ENCODE measurements at places on chromosomes 7 and 10.

DNA sequence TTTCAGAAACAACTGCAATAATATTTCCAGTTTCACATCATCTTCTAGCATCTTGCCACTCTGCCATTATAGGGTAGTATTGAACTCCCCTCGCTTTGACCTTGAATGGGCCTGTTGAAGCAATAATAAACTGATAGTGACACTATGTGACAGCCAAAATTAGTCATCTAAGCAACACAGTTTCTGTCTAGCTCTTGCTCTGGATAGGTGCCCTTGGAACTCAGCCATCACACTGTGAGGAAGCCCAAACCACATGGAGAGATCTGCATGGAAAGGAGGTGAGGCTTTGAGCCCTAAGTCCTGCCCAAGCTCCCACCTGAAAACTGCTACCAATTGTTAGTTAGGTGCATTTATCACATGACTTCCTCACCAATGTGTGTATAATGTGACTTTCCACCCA is 18.1 kb upstream of the KCND2 start:
- DNase-seq: no peak

GRCh38 chr10:75431180-75432111 is at the start of gene LRMDA:
TSS of gene LRMDA (plus strand) at chr10:75431624.
- peak; percentile 99 for DNase-seq

DNA sequence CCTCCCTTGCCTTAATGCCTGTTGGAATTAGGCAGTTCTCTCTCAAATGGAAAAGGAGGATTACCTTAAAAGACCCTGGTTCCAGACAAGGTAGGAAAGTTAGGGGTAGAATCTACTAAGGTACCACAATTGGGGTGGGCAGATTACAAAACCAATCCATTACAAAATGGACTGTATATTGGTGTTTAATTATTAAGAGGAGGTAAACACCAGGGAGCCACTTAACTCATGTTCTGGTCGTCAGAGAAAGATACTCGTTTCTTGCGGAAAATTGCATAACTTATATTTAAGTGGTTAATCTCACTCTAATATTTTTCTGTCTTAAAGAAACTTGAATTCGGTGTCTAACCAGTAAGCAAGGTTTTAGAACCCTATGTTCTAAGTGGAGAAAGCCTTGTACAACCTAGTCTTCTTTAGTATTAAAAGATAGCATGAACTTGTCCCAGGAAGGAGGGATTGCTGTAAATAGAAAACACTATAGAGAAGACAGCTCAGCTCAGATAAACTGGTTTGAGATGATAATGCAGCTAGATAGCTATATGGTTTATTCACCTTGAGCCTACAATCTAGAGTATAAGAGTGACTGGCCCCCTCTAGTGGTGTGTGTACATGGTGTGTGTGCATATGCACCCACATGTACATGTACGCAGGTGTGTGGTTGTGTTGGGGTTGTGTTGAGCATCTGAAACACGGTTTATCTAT is 58.0 kb upstream of the STRIP2 start:
- DNase-seq: peak; percentile 83

DNA sequence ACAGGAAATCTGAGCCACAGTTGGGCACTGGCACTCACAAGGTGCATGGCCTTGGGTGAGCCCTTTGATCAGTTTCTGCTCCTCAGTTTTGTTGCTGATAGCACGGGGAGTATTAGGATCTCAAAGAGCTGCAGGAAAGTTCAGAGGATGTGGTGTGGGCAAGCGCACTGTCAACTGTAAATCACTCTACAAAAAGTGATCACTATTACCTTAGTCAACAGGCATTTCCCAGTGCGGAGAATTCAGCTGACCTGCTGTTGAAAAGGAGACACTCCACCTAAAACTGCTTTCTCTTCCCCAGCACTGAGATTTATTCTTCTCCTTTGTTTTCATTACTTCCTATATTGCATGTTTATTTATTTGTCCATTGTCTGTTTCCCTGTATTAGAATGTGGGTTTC is 331.0 kb downstream of the PRPF18 start:
- no peak for DNase-seq

DNA sequence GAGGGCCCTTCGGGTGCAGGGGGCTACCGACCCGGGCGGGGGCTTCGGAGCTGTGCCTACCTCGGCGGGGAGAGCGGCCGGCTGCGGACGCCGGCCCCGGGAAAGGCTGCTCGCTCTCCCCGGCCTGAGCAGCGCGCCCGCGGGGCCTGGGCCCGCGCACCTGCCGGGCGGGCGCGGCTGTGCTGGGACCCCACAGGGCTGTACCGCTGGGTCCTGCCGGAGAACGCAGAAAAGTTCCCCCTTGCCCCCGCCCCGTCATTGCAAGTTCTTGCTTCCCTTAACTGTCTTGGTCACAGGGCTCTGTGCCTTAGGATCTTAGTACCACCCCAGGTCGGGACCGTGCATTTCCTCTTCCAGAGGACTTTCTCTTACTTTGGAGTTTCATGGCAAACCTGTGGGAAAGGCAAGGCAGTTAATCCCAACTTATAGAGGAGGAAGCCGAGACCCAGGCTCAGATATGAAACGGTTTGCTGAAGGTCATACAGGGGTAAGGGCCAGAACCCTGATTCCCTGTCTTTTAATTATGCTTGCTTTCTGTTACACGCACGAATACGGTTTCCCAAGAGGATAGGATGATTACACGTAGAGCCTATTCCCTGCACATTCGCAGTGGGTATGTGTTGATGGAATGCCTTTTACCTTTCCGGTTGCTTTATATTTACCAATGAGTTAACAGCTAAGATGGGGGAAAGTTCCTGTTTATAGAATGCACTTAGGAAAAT is 652 bp downstream of the PCGF5 start:
- peak; percentile 72 for DNase-seq

DNA sequence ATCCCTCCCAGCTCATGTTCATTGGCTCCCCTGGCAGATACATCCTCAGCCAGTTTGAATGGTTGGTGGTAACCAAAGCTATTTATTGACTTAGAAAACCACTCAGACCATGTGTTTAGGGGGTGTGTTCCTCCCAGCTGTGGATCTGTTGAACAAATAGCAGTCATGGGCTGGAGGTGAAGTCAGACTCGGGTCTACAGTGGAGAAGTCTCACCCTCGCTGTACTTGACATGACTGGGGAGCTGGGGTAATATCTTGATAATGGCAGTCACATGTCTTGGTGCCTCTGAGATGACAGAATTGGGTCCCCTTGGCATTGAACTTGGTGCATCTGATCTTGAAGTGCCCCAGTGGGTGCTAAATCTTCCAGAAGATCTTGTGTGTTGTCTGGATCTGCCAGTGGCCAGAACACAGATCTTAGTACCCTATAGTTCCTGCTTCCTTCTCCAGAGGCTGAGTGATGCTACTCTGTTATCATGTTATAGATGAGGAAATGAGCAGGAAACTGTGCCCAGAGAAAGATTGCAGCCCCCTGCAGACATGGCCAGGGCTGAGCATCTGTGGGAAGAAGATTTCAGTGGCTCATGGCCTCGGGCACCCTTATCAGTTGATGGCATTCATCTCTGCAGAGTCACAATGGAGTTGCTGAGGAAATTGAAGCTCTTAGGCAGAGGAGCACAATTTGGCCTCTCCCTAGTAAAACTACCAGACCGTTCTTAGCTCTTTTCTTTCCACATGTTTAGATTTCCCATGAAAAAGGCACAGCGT is 50.4 kb downstream of the ADRA2A start:
- DNase-seq: no peak

DNA sequence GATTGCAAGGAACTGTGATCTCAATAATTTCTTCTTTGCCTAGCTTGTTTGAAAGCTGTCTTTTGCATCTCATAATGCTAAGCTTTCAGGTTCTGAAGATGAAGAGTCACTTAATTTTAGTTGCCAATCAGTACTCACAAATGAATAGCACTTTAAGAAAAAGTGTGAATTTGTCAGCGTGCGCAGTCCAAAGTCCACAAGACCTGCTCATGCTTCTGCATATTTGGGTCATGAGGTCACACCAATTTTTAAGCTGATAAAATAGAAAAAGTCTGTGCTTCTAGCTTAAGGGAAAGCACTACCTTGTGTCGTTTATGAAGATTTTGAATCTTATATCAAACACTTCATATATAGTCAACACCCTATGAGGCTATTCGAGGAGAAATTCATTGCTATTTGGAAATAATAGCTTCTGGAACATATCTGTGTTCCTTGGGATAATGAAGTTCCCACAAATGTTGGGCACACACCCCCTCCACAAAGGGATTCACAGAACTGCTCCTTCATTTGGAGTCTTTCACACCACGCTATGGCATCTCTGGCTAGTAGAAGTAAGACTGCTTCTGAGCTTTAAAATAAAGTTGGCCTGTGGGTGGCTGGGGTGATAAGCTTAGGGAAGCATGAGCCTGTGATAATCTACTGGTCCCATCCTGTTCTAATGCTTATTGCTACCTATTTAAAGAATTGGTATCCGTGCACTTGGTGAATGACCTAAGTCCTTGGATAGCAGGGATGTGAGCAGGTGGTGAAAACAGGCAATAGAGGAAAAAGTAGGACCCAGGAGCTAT is 33.3 kb downstream of the A1CF start:
- DNase-seq: no peak

GRCh38 chr7:21828841-21829240 is 116.9 kb downstream of the CDCA7L start:
- DNase-seq: no peak

- DNase-seq: no peak
These were observed 387.5 kb downstream of the RPS24 start for GRCh38 chr10:78420946-78421735.

DNA sequence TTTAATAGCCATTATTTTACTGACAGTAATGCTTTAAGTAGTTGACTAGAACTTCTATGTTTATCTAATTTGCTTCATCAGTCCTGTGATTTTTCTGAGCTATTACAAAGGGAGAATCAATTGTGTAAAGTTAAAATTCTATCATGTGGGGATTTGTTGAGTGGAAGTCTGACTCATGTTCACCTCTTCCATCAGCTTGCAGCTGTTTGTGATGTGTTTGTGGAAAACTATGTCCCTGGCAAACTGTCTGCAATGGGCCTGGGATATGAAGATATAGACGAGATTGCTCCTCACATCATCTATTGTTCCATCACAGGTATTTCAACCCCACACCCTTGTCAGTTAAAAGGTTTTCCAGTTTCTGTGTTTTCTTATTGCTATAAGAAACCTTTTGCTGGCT is 59.9 kb downstream of the SUGCT start:
- DNase-seq: no peak

DNA sequence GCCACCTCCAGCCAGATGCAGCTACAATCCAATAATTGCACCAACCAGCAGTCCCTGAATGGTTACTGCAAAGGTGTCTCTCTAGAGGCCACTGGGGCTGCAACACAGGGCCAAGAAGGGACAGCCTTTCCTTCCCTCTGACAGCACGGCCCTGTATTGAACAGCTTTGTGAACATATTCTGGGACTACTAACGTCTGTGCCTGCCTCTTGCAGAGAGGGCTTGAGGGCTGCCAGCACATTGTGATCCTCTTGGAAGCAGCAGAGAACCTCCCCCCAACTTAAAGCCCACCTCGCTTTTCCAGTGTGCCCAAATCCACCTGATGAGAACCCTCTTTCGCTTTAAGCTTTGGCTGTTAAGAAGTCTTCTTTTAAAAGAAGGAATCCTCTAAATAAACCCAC is 415.9 kb downstream of the RPS24 start:
- DNase-seq: no peak

GRCh38 chr7:117836-118614 is 74.3 kb upstream of the FAM20C start:
- DNase-seq: no peak

DNA sequence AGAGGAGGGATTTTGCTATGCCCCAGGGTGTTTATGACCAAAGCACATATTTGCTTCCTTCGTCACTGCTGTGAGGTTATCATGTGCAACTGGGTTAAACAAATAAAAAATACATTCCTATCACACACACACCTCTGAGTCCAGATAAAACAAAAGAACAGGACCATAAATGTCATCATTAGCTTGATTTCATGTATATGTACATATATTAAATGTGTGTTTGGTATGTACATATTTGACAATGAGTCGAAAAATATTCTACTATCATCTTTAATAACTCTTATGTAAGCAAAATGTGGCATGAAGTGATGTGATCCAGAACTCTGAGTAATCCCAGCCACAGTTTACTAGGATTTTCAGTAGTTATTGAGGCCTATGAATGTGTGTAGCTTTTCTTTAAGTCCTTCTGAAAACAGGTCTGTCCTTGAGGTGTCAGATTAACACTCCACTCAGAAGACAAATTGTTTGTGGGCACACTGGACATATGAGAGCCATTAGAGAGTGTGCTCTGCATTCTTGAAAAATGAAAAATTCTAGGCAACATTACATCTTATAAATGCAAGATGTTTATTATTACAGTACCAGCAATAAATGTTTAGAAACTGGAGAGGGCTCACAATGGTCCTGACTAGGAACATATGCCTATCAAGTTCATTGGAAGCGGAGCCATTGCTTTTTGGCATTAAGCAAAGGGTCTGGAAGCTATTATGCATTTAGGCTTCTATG is 335.1 kb upstream of the SEMA3A start:
- no peak for DNase-seq

GRCh38 chr10:95330966-95331453 is 40.2 kb upstream of the PDLIM1 start:
- no peak for DNase-seq

DNA sequence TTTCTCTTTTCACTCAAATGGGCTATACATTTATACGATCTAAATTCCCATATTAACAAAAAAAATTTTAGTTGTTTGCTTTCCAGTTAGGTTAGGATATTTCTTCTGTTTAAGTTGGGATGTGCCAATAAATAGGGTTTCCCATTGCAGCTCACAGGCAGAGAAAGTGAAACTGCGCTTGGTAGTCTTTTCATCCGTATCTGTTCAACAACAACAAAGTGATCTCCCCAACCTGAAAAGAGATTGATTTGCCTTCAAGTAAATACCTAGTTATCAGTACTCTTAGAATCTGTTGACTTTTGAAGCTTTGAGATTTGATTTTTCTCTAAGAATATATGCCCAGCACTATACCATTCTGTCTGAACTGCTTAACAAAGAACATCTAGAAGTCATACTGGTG is 143.4 kb downstream of the DYNC1I1 start:
- DNase-seq: no peak

DNA sequence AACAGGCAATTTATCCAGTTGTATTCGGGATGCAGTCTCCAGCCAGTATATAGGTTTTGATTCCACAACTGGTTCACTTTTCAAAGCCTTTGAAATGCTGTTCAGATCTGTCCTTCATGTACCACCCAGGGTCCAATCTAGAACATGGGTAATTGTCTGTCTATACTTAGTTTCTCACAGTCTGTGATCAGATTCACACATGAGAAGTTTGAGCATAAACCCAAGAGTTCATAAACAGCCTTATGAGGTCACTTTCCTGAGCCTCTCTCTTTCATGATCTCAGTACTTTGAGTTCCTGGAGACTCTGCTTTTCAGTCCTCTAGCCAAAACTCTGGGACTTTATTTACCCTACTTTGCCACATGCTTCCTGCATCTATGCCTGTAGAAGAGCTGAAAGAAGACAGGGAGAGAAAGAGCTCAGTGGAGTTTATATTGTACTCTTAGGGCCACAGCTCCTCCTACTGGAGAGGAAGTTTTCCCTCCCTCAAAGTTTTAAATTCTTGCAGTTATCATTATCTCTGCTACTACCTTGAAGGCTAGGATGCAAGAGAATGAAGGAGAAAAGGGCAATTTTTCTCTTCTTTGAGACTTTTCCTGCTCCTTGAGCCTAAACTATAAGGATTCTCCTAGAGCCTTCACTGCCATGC is 172.0 kb downstream of the ZEB1 start:
- peak; percentile 63 for DNase-seq
